ENCODE measurements at places on chromosomes 16 and 17.

DNA sequence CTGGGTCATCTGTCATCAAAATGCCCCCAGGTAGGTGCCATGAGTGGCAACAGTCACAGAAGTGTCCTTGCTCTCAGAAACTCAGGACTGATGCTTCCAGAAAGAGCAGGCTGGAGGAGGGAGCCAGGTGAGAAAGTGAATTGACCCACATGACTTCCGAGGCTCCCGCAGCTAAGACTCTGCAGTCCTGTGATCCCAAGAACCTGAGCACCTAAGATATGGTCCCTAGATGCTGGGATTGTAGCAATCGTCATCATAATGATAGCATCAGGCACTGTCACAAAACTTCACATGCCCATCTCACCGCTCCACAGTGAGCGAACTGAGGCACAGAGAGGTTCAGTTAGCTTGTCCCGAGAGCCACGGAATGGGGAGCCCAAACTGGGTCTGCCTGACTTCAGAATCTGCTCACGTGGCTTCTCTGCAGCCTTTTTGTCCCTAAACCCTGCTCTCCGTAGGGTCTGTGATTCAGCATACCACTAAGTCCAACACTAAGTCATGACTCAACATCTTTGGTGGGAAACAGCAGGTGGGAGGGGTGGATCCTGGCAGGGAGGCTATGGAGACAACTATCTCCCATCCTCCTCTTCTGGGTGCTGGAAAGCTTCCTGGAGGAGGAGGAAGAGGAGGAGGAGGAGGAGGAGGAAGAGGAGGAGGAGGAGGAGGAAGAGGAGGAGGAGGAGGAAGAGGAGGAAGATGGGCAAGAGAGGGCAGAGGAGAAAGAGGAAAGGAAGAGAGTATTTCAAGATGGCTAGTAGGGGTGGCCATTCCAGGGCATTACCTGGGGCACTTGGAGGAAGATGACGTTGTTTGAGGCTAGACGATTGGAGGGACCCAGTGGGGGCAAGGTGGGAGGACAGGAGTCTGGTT lies 55.5 kb upstream of the DLX4 start:
- no peak for DNase-seq

DNA sequence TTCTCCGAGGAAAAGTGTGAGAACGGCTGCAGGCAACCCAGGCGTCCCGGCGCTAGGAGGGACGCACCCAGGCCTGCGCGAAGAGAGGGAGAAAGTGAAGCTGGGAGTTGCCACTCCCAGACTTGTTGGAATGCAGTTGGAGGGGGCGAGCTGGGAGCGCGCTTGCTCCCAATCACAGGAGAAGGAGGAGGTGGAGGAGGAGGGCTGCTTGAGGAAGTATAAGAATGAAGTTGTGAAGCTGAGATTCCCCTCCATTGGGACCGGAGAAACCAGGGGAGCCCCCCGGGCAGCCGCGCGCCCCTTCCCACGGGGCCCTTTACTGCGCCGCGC lies at the start of gene ERBB2:
ERBB2 (plus strand) TSS at position 247 of the 330 bp plus-strand sequence. CDS start 175 bp downstream, outside the sequence.
- DNase-seq = no peak

- no peak for DNase-seq
These were observed 2.5 kb downstream of the MTSS2 start for GRCh38 chr16:70683146-70683944.

GRCh38 chr17:7174603-7175326 lies 4.4 kb downstream of the ASGR1 start:
- no peak for DNase-seq

GRCh38 chr17:48132385-48132784 lies 24.8 kb downstream of the SNX11 start:
- DNase-seq = no peak
